Left lung (tissue), 14 donors: ENCODE measurements at places on chromosomes 12 and 14.

DNA sequence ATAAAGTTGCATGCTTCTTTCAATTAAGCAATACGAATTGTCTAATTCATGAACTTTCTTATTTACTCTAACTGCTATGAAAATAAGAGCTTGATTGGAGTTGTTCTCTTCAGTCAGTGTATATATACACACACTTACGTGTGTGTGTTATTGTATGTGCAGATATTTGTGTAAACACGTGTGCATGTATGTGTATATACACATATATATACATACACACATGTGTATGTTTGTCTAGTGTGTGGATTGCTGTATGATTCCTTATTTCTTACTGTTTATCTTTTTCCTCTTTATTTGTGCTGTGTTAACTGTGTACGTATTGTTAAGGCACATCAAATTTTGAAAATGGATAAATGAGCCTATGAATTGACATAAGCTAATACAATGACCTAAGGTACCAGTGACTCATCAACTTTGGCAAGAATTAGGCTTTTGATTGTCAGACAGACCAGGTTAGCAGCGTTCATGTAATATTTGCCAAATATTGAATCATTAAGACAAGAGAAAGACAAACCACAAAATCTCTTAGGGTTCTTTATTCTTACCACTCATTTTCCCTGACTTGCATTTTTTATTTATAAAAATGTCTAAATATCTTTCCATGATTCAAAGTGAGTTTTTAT, 423.9 kb downstream of the SOX5 start:
- H3K4me1 ChIP-seq = no peaks in the 10 kb centered on the region
- H3K27me3 ChIP-seq = no peaks in the 10 kb centered on the region
- H3K27ac ChIP-seq = no peak overlapping the region
- H3K4me3 ChIP-seq = no peak overlapping the region
- H3K36me3 ChIP-seq = no peaks in the 10 kb centered on the region

GRCh38 chr12:38911611-38912010, 6.2 kb upstream of the CPNE8 start:
- H3K4me3 ChIP-seq = no peak overlapping the region
- no peaks in the 10 kb centered on the region for H3K36me3 ChIP-seq
- H3K27ac ChIP-seq = no peak overlapping the region
- DNase-seq = no peak

- H3K27me3 ChIP-seq = peaks cover 51% of the 10 kb centered on the region
- no peaks in the 10 kb centered on the region for H3K36me3 ChIP-seq
- H3K4me3 ChIP-seq = peak within 1 kb of the TSS; percentile 42
- peaks cover 8% of the 10 kb centered on the region for H3K4me1 ChIP-seq
Measured at GRCh38 chr14:77498120-77498979, at the start of gene ISM2. TSS of gene ISM2 (minus strand) at chr14:77498816. CDS start at chr14:77498793, 23 bp downstream.

- peaks cover 16% of the 10 kb centered on the region for H3K4me1 ChIP-seq
- H3K27ac ChIP-seq = no peak overlapping the region
- H3K27me3 ChIP-seq = peaks cover 61% of the 10 kb centered on the region
- H3K36me3 ChIP-seq = no peaks in the 10 kb centered on the region
- H3K4me3 ChIP-seq = peak overlapping the region; percentile 66
Measured at GRCh38 chr12:70366581-70367257, 629 bp downstream of the KCNMB4 start.

GRCh38 chr12:72677846-72678245, 405.7 kb downstream of the TRHDE start:
- H3K4me1 ChIP-seq = no peaks in the 10 kb centered on the region
- no peaks in the 10 kb centered on the region for H3K36me3 ChIP-seq
- no peak overlapping the region for H3K4me3 ChIP-seq
- H3K27me3 ChIP-seq = no peaks in the 10 kb centered on the region
- no peak for DNase-seq
